ENCODE measurements at places on chromosomes 12 and 14.
A peak's percentile ranks its signal among the peaks of the same experiment; 100 is the strongest.

DNA sequence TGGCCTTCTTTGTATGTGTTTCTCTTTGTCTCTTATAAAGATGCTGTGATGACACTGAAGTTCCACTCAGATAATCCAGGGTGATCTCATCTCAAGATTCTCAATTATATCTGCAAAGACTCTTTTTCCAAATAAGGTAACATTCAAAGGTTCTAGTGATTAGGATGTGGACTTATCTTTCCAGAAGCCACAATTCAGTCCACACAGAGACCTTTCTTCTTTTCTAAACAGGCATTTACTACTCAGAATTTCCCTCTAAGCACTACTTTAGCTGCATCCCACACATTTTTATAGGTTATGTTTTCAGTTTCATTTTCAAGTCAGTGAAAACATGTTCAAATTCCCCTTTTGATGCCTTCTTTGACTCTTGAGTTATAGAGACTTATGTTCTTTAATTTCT lies 9.0 kb upstream of the NKX2-1 start:
- DNase-seq = no peak

DNA sequence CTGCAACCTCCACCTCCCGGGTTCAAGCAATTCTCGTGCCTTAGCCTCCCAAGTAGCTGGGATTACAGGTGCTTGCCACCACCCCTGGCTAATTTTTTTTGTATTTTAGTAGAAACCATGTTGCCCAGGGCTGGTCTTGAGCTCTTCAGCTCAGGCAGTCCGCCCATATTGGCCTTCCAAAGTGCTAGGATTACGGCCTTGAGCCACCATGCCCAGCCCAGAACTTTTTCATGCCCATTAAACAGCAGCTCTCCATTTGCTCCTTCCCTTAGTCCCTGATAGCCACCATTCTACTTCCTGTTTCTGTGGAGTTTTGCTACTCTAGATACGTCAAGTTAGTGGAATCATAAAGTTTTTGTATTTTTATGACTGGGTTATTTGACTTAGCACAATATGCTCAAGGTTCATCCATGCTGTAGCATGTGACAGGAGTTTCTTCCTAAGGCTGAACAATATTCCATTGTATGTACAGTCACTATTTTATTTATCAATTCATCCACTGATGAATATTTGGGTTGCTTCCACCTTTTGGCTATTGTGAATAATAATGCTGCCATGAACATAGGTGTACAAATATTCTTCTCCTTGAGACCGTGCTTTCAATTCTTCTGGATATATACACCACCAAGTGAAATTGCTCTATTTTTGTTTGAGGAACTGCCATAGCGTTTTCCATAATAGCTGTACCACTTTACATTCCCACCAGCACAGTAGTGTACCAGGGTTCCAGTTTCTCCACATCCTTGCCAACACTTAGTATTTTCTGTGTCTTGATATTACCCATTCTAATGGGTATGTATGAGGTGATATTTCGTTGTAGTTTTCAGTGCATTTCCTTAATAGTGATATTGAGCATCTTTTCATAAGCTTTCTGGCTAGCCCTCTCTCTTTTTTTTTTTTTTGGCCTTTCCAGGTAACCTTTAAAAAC lies 15.0 kb downstream of the ATF1 start:
- DNase-seq = no peak

- DNase-seq = no peak
Observed at GRCh38 chr12:96190413-96191108, 3.6 kb upstream of the ELK3 start.

GRCh38 chr14:94547726-94548125 lies 13.5 kb upstream of the SERPINA4 start:
- no peak for DNase-seq

DNA sequence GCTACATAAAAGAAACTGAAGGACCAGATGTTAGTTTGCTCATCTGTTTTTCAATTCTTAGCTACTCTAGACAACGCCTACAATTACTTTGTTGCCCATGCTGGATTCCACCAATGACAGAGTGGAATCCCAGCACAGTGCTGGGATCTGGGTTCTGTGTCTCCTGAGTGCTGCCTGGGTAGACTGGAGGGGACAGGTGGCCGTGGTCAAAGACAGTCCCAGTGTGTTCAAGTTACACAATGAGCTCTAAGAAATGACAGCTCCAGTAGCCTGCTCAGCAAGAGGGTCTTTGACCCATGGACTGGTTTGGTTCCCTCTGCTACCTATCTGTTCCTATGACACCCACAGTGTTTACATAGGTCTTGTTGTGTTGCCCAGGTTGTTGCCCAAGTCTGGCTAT lies 38.5 kb downstream of the C2CD5 start:
- no peak for DNase-seq

DNA sequence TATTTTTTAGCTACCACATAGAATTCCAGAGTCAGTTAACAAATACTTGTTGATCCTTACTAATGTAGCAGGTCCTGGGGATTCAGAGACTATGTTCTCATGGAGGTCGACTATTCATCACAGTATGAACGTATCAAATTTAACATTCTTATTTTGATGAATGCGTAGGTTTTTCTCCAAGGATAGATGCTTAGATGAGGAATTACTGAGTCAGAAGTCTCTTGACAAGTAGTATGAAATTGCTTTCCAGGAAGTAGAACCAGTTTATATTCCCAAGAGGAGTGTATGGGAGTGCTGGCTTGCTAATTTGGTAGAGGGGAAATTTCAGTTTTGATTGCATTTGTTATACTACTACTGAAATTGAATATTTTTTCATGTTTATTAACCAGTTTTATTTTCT lies 42.8 kb upstream of the CRADD start:
- no peak for DNase-seq

GRCh38 chr14:38210587-38211216 lies 3.0 kb downstream of the SSTR1 start:
- no peak for DNase-seq

DNA sequence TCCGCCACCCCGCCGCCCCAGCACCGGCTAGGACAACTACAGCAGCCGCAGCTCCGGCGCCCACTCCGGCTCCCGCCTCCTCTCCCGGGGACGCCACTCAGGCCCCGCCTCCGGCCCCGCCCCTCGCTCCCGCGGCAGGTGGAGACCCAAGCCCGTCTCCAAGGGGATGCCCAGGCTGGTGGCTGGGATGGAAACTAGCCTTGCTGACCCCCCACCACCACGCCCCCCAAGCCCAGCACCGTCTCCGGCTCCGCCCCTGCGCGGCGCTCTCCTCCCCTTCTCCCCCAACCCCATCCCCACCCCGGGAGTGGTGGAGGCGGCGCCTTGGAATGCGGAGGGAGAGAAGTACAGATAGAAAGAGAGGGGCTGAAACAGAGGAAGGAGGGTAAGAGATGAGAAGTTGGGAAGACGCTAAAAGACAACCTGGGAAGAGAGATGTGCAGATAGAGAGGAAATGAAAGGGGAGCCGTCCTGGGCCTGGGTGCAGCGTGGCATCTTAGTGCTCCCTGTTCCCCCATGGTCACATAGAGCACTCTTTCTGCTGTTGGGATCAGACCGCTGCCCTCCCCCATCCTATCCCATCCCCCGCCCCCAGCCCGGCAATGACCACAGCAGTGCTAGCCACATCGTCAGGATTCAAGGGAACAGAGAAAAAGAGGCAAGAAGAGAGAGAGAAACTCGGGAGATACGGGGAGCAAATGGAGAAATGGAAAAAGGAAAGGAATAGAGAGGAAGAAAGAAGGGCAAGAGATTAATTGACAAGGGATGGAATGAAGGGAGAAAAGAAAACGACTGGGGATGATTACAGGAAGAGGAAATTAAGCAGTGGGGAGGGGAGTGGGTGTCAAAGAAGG lies at the start of gene ITGA7:
Gene ITGA7 (minus strand): TSS at position 64 of the 854 bp plus-strand sequence. CDS start 222 bp downstream, outside the sequence.
- DNase-seq = peak; percentile 57

DNA sequence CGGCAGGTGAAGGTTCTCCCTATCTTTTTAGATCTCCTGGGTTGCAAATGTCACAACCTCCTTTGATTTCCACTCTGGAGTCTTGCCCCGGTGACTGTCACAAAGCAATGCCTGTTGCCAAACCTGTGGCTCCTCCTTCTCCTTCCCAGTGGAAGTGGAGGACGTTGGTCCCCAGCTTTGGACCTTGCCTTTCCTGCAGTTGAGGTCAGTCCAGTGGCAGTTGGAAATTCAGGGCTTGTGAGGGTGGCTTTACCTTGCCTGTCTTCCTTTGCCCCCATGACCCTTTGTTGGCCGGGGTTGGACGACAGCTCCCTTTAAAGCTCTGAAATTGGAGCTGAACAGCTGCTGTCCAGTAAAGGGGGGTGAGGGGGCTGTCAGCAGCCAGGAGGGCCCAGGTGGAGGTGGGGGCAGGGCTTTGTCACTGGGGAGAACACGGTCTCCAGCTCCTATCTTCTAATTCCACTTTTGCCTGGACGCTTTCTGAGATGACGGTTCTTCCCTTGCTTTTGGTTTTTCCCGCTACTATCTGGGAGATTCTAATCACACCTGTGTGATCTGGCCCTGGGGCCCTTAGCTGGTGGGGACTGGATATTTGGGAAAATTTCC lies 4.1 kb downstream of the TEAD4 start:
- DNase-seq = no peak

DNA sequence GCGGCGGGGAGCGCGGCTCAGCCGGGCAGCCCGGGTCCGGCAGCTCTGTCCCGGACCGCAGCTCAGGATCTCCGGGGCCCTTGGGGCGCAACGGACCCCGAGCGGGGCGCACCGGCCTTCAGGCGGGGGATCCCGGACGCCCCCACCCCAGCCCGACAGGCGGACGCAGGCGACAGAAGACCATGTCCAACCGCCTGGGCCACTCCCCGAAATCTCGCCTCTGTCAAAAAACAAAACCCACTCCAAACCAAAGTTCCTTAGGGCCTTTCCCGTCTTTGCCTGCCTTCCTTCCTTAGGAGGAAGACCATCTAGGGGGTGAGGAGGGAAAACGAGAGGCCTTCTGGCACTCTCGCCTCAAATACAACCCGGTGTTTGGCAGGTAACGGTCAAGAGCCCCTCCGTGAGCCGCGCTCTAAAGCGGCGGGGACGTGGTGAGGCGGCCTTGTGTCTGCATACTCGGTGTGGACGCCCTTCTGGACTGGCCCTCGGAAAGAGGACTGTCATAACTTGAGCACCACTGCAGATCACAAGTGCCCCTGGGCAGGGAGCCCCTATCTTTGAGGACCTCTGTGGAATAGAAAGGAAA lies 604 bp downstream of the HCFC2 start:
- no peak for DNase-seq

DNA sequence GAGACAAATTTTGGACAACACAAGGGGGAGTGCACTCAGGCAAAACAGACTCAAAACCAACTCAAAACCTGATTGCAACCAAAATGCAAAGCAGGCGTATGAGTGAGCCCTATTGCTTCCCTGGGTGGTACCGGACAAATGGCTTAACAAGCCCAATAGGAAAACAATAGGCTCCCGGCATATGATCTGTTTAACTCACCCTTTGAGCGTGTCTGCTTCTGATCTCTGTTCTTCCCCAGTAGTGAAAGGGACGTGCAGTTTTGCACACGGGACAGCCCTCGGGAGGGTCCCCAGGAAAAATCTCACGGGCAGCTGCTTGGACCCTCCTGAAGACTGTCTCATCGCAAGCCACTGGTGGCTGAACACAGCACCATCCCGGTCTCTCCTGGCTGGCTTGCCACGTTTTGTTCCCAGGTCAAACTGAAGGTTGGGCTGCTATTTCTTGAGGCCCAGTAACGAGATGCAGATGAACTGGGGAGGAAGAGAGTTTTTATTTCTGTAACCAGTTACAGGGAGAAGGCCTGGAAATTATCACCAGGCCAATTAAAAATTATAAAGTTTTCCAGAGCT lies 9.9 kb downstream of the SOAT2 start:
- no peak for DNase-seq

GRCh38 chr14:79295385-79295784 lies 915.9 kb downstream of the DIO2 start:
- DNase-seq = no peak

DNA sequence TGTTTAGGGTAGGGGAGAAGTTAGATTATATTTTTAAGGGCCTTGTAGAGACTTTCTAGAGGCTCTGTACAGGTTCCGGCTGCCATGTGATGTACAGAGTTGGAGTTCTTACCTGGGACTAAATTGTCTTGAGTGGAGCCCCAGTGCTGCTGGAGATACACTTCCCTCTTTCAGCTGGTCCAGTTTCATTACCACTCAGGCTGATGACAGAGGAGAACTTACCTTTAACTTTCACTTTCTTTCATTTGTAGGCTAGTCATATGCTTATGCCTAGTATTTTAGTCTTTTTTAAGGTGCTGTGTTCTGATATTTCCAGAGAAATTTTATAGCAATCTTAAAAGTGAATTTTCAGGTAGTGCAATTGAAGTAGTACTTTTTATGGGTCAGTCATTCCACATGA lies 117.3 kb downstream of the ERC1 start:
- DNase-seq = no peak

- no peak for DNase-seq
Observed at GRCh38 chr12:1666685-1667162, 24.1 kb upstream of the ADIPOR2 start.

GRCh38 chr12:43338848-43339526 lies 213.0 kb downstream of the ADAMTS20 start:
- no peak for DNase-seq

DNA sequence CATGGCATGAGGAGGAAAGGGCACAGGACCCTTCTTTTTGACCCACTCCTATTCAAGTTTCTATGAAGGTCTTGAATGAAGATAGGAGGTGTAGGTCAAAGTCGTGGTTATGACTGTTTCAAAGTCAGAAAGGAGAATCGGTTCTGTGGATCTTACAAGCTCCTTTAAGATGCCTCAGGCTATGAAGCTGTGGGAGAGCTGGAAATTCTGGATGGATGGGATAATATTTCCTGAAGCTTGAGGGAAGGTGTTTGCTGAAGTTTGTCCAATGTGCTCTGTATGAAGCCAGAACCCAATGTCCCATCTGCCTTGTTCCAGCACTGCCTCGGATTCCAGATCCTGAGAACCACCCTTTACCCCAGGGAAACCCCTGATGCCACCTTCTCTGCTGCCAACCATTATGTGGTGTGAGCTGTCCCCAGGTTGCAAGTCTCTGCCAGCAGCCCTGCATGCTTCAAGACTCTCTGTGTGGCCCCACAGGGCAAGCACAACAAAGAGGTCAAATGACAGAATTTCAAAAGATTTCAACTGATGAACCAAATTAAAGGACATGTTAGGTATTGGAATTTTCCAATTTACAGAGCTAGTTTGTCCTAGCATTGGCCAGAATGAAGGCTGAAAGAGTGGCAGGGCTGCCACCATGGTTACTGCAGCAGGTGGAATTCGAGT lies 472.0 kb downstream of the RGS6 start:
- no peak for DNase-seq

- DNase-seq = no peak
Observed at GRCh38 chr12:58415716-58416115, 474.3 kb downstream of the ATP23 start.

DNA sequence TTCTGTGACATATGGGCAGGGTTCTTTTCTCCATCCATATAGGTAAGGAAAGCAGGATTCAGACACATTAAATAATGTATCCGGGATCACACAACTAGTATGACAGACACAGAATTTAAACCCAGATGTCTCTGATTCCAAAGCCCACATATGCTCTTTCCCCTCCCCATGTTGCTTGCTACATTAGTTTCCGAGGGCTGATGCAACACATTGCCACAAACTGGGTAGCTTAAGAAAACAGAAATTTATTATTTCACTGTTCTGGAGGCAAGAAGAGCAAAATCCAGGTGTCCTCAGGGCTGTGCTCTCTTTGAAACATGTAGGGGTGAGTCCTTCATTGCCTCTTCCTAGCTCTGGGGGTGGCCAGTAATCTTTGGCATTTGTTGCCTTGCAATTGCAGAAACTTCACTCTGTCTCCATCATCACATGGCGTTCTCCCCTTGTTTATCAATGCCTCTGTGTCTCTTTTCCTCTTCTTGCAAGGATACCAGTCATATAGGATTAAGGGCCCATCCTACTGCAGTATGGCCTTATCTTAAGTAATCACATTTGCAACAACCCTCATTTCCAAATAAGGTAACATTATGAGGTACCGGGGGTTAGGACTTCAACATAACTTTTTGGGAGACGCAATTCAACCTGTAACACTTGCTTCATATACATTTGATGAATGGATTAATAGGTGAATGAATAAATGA lies 83.0 kb upstream of the CCND2 start:
- no peak for DNase-seq

Measured in activated CD4-positive, CD25-positive, alpha-beta regulatory T cell treated with anti-CD3 and anti-CD28 coated beads, Interleukin-2, amount 50 U/mL, for 72 hours (primary cell).